ENCODE measurements at places on chromosomes 12 and 14.

DNA sequence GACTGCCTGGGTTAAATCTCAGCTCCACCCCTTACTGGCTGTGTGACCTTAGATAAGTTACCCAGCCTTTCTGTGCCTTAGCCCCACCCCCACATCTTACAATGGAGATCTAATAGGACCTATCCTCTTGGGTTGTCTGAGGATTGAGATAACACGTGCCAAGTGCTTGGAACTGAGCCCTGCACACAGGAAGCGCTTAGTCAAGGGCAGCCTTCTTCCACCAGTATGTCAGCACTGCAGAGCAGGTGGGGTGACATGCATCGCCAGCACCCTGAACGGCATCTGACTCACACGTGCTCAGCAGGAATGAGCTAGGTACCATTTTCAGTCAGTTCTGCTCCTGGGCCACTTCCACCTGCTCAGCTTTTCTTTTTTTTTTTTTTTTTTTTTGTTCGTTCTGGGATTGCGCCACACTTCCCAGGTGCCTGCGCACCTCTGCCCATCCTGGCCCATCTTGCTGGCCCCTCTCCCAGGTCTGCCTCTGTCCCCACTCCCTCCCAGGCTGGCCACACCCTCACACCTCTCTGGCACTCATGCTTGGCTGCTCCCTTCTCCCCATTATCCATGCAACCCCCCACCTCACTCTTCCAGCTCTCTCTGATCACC lies 19.6 kb downstream of the LGMN start:
- no peak for DNase-seq

DNA sequence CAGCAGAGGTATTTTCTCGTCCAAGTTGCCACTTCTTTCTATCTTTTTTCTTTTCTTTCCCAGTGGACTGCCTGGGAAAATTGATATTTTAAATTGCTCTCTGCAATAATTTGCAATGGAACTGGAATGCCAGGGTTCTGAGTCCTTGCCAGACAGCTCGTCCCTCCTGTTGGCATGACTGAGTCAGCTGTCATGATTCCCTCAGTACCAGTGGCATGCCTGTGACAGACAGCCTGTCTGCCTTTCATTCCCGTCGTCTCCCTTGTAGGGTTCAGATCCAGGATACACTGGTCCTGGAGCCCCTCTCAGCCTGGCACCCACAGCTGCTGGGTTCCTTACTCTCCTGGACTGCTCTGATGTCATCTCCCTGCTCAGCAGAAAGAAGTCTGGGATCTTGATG lies 84.8 kb downstream of the PTPN11 start:
- no peak for DNase-seq

DNA sequence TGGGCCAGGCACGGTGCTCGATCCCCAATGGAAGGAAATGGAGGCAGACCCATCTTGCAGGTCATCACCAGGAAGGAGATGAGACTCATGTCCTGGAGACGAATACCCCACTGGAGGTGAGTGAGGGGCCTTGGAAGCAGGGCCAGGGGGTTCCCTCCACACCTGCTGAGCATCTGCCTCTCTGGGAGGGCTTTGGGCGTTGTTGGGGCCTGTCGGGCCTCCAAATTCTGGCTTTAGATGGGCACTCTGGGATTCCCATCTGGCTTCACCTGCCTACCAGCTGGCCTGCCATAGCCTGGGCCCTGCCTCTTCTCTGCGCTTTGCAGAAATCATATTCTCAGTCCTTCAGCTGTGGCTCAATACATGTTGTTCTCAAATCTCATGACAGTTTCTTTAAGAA lies 13.9 kb downstream of the RTL1 start:
- DNase-seq: no peak

GRCh38 chr12:128727999-128728398 lies 95.8 kb downstream of the SLC15A4 start:
- no peak for DNase-seq

DNA sequence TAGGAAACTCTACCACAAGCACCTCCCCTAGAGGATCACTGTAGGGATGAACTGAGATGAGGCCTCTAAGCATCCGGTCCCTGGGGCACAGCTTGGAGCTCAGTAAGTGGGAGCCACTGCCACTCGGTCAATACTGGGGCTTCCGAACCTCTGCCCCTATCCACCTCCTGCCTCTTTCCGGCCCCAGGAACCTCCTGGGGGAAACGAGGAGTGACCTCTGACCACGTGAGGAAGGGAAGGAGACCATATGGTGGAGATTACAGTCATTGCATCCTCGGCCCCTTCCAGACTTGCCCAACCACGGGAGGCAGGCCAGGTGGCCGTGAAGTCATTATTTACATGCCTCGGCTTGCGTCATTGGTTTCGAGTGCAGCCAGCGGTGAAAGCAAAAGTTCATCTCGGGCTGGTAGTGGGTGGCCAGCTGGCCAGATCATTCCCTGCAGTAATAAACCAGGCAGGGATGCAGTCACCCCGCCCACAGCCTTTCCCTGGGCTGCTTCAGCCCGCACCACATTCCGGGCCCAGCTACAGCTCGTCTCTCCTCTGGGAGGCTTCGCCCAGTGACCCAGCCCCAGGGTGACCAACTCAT lies 65.4 kb downstream of the C14orf132 start:
- DNase-seq: no peak

- DNase-seq: no peak
Observed at GRCh38 chr12:132321321-132322118, 7.9 kb downstream of the GALNT9 start.

DNA sequence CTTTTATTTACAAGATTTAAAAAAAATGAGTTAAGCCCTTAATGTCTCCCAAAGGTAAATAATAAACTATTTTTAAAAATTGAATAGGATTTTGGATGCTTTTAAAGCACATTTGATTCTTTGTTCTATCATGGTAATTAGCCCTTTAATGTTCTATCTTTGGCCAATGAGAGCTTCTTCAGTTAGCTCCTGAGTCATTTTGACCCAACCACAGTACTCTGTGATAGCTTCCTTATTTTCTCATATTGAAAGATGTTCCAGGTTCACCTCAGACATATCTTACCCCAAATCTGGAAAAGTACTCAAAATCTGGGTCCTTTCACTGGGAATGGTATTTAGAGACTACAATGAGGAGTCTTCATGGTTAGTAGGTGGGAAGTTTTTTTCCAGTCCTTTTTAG lies 98.0 kb downstream of the MYRFL start:
- DNase-seq: no peak

GRCh38 chr12:129964826-129965457 lies 61.1 kb upstream of the TMEM132D start:
- DNase-seq: no peak

DNA sequence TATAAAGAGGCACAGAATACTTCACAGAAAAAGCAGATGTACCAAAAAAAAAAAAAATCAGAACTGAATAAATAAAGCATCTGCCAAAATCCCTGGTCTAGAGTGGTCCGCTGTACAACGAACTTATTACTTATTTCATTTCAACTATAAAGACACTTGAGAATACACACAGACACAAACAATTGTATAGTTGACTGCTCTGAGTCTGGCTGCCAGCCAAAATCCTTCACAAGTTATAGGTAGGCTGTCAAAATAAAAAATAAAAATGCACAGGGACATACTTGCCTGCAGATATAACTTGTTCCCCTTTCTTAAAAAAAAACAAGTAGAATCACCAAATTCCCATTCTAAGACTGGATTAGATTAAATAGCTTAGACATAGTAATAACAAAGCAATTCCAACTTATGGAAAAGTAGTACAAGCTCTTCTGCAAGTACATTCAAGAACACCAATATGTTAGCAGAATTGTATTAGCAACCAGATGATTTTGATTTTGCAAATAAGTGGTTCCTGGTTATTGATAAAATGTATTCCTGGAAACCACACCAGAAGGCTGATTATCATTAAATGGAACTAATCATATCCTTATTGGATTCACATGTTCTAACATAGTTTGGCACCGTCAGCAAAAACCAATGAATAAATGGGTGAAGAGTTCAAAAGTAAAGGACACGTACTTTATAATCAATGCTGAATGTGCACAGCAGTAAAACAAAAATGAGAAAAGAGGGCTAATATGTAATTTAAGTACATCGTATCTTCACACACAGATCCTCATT lies 248.5 kb downstream of the NELL2 start:
- no peak for DNase-seq

- DNase-seq: no peak
Observed at GRCh38 chr12:117596968-117597367, 235.5 kb upstream of the NOS1 start.

- DNase-seq: no peak
Observed at GRCh38 chr14:89988787-89989186, 33.1 kb downstream of the TDP1 start.

GRCh38 chr12:12486661-12487240 lies 75.9 kb downstream of the DUSP16 start:
- no peak for DNase-seq

DNA sequence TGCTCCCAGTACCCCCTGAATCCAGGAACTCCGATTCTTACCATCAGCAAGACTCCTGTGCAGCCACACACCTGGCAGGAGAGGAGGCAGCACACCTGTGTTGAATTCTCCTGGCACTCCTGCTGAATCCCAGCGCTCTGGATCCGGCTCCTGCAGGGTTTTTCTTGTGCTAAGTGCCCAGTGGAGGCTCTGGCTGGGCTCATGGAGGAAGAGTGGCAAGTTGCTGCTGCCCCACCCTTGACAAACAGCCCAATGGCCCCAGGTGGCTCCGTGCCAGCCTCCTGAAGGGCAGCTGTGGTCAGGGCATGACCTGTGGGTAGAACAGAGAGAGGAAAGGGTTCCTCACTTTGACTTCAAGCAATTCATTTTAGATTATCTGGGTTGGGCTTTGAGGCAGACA lies 20.0 kb downstream of the CRACR2A start:
- DNase-seq: no peak

Measured in SW 1271 (cell line).